ENCODE measurements at places on chromosomes 5 and 9.
A peak's percentile ranks its signal among the peaks of the same experiment; 100 is the strongest.

GRCh38 chr5:53180538-53180937 lies 71.0 kb upstream of the MOCS2 start:
- no peak for DNase-seq

GRCh38 chr9:124347968-124348358 lies 67.3 kb downstream of the PSMB7 start:
- no peak for DNase-seq

DNA sequence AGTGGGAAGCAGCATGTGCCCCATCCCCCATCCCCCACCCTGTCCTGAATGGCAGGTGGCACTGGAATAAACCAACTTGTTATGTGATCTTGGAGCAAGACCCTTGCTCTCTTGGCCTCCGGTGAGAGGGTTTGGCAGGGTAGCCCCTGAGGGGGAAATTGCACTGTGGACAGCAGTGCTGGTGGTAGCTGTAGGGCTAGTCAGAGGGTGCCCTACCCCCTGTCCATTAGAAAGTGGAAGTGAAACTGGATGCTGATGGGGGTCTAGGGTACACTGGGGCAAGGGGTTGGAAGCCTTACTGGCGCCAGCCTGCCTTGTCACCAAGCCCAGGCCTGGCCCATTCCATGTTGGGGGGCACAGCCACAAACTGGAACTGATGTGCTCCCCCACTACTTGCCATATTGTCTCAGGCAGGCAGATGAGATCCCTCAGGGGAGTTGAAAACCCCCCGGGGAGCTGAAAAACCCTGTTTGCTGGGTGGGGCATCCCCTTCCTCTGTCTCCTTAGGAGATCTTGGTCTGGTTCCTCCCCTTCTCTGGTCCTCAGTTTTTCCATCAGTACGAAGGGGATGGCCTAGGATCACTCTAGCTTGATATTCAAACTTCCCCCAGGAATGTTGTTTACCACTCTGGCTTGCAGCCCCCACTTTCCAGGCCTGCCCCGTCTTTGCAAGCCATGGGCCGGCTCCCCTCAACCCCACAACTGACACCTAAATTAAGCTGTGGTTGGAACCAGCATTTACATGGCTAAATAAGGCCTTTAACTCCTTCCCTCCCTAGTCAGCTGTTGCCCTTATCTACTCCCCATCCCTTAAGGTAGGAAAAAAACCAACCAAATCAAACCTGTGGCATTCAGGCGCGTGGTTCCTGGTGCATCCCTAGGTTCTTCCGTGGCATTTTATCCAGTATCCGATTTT lies 14.4 kb upstream of the SYNPO start:
- DNase-seq = no peak

GRCh38 chr5:142881784-142882126 lies 111.6 kb downstream of the ARHGAP26 start:
- no peak for DNase-seq

DNA sequence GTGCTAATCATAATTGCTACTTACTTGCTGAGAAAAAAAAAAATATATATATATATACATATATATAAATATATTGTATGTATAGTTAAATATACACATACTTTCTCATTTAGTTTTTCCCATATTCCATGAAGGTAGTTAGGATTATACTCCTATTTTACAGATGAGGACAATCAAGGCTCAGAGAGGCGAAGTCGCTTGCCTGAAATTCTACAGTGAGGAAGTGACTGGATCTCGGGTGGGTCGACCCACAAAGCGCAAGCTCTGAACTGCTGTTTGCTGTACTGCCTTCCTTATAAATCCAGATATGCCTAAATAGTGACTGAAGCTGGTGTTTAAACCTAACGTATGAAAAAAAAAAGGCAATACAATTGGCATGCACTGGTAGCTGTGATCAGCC lies 148.3 kb upstream of the TBC1D2 start:
- DNase-seq = no peak

DNA sequence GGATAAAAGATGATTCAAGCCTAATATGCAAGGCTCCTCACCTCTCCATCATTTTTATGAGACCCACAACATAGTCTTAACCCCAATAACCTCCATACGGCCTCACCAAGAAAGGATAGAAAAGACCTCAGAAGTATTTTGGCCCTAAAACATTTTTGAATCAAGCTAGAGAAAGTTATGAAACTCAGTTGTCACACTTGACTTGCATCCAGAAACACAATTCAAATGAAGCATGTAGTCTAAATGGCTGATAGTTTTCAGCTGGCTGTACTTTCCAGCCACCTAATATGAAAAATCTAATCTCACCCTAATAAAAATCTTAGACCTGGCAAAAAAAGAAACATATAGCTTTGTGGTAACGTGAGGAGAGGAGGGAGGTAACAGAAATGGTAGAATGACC lies 116.1 kb downstream of the ARL15 start:
- no peak for DNase-seq

- no peak for DNase-seq
Observed at GRCh38 chr5:139709582-139710318, 61.6 kb downstream of the CXXC5 start.

DNA sequence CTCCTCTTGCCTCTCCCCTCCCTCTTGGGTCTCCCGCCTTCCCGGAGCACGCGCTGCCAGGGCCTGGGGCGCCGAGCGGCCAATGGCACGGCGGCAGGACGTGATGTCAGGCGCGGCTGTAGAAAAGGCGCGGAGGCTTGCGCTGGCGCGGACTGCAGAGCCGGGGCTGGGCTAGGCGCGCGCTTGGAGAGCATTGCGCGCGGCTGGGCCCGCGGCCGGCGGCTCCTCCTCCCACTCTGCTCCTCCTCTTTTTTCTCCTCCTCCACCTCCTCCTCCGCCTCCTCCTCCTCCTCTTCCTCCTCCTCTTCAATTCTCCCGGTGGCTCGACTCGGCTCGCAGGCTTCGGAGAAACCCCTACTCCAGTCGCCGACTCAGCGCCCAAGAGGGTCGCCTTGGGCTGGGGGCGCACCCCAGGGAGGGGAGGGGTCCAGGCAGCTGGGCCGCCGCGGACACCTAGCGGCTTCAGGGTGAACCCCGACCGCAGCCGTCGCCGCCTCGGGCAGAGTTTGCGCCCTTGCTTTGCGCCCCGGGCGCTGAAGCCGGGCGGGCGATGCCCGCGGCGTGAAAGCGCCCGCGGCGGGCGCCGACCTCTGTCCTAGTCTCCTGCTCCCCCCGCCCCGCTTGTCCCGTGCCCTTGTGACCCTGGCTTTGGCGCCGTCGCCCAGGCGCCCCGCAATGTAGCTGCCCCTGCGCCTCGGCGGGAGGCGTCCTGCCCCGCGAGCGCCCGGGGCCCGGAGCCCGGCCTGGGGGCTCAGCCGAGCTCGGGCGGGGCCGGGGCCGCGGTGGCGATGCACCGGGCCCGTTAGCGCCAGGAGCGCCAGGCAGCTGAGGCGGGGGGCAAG lies at the start of gene LHX2:
LHX2 (plus strand) TSS at position 309 of the 842 bp plus-strand sequence. CDS start 581 bp downstream, outside the sequence.
- peak; percentile 67 for DNase-seq

DNA sequence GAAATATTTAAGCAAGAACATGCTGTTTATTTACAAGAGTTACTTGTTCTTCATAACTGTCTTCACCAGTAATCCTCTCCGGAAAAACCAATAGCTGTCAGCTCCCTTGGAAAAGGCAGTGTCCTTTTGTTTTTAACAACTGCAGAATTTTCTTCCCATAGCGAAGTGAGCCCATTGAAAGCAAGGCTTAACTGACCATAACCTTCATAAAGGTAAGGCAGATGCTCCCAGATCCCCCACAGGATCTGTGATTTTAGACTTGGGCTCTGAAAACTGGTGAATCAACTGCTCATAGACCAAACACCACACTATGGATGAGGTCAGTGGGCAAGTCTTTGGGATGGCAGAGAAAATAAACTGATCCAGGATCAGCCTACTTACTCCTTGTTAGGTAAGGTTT lies 155.0 kb downstream of the GLIS3 start:
- DNase-seq = no peak
